ENCODE measurements at places on chromosomes 7 and 10.

DNA sequence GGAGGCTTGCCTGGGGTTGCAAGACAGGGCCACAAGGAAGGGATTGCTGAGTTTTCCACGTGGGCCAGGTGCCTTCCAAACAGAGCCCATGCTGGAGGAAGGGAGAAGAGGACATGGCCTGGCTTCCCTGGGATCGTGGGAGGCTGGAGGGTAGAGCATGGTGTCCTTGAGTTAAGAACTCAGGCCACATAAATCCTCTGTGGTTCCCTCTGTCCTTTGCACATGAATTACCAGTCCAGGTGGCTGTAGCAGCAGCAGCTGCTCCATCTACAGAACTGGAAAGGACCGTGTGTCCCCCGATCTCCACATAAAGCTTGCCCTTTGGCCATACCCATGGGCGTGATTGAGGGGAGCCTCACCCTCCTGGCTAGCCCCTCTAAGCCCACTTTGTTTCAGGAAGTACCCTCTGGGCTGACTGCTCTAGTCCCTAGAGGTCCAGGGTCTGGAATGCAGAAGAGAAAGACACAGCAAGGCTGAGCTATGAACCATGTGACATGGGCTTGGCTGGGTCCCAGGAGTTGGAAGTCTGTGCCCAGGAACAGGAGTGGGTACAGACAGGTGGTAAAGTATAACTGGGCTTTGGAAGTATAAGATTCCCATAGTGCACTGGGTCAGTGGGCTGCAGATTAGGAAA lies 84.9 kb downstream of the C10orf105 start:
- no peak for DNase-seq

GRCh38 chr7:20351901-20352300 lies 21.2 kb downstream of the ITGB8 start:
- DNase-seq, result no peak

DNA sequence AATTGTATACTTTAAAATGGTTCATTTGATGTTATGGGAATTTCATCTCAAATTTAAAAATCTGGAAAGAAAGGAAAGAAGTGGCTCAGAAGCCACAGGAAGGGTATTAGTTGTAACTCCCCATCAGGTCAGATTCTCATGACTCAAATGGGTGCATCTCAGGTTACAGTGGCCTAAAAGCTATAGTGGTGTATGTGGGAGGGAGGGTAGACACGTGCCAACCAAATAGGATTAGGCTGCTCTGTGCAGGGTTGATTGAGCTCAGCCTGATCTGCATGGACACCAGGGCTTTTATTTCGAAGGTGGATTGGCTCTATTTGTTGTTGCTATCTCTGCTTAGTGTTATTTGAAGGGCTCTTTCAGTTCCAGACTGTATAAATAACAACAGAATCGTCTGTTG lies 121.5 kb upstream of the PRR15 start:
- no peak for DNase-seq

- DNase-seq, result no peak
These were observed 10.7 kb downstream of the HIP1 start for GRCh38 chr7:75727881-75728593.

DNA sequence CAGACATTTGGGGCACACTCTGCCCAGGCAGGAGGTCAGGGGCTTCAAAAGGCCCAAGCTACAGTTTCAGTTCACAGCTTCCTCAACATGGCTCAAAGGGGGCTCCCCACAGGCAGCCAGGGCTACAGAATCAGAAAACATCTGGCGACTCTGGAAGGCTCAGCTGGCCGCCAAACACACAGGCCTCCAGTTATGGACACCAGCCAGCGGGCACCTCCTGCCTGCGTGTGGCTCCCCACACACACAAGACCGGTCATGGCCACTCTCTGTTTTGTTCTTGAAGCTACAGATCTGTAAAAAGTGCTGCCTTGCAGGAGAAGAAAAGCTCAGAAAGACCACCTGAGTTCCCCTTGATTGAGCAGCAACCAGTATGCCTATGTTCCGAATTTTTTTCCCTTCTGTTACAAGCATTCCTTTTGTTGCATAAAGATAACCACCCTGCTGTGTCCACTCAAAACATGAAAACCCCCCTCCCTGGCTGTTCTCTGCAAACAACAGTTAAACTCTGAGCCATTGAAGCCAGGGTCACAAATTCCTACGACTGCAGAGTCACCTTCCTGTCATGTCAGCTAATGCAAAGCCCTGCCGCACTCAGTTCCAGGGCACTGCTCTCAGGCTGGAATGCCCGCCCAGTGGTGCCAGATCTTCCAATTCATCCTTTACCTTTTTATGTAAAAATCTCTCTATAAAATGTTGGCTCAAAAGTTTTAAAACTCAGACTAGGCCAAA lies 33.6 kb downstream of the VSTM4 start:
- DNase-seq, result no peak

DNA sequence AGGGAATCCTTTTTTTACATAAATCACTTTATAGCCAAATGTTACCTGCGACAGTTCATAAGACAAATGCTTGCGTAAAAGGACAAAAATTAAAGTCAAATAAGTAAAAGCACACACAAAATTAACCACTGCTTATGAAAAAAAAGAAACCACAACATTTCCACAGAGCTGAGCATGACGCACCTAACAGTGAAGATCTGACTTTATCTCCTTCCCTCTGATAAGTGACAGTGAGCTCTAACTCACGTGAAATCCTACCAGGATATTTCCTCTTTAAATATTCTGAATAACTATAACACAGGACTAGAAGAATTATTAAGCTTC lies 225.5 kb downstream of the SFMBT2 start:
- peak; percentile 4 for DNase-seq

DNA sequence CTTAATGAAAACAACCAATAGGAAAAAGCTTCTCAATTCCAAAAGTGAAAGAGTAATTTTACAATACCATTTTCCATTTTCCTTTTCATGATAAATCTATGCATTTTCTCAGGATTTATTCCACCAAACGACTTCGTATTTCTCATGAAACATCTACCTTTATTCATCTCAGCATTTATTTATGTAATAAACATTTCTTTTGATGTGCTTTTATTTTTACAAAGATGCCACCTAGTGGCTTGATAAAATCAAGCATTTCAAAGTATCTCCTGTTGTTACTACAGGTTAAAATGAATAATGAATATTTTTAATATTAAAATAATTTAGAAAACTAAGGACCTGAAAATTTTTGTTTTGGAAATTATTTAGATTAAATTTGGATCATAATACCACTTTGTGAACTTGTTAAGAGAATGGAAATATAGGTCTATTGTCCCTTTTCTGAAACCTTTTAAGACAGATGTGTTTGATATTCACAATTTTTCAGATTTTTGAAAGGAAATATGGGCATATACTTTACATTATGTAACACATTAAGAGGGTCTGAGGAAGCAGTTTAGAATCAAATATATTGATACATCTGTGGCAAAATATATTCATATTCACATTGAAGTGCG lies 2.7 kb upstream of the IQUB start:
- DNase-seq, result no peak

DNA sequence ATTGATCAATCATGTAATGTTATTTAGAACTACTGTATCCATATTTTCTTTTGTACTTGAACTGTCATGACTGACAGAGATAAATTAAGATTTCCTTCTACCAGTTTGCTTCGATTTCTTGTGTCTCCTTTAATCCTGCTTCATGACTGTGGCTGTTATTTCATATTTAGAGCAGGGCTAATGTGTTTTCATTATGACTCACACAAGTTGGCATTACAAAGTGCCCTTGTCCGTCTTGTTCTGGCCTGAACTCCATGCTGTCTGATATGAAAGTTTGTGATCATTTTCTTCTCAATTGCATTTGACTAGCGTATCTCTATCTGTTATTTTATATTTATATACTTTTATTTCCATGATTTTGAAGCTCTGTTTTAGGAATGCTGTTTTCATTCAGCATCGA lies 344.1 kb upstream of the PRKCQ start:
- no peak for DNase-seq

- DNase-seq, result no peak
These were observed 26.6 kb downstream of the FAM3C start for GRCh38 chr7:121369462-121369861.

DNA sequence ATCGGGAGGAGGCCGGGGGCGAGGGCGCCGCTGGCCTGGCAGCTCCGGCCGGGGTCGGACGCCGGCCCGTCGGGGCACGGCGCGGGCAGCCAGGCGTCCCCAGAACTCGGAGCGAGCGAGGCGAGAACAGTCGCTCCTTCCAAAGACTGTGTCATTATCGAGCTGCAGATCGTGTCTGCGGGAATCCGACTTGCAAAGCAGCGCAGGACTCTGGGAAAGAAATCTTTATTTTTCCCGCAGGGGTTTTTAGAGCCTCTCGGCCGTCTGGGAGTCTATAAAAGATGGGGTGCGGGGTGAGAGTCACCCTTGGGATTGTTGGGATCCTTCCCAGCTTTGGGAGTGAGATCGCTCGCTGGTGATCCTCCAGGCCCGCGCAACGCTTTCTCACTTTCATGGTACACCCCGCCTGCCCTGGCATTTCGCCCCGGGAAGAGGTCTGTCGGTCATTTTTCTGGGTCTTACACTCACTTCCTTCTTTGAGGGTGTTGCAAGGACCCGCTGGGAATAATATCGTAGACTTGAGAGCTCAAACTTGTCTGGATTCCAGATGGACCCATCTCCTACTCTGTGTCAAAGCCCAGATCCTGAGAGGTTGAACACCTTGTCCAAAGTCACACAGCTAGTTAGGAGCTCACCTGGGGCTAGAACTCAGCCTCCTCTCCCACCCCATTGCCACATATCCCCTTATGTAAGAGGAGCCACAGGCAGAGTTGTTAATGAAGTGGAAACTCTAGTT lies 1.0 kb downstream of the UBTD1 start:
- DNase-seq, result no peak

- DNase-seq, result no peak
These were observed 80.8 kb downstream of the OSBPL3 start for GRCh38 chr7:24899161-24899560.

GRCh38 chr7:116024826-116025809 lies 5.4 kb downstream of the TFEC start:
- peak; percentile 12 for DNase-seq

GRCh38 chr7:112286250-112287086 lies 80.0 kb downstream of the ZNF277 start:
- no peak for DNase-seq

- DNase-seq, result no peak
These were observed 260.9 kb downstream of the SLC25A13 start for GRCh38 chr7:96061009-96061408.

GRCh38 chr7:125061776-125062397 lies 132.3 kb upstream of the POT1 start:
- DNase-seq, result no peak

GRCh38 chr7:70580161-70580560 lies 551.8 kb upstream of the GALNT17 start:
- DNase-seq, result no peak

- DNase-seq, result peak; percentile 5
These were observed 18.0 kb downstream of the ADAP1 start for GRCh38 chr7:936386-937054.

- no peak for DNase-seq
These were observed 1.1 kb downstream of the TET1 start for GRCh38 chr10:68560943-68561864.

GRCh38 chr10:52020702-52021101 lies 293.4 kb upstream of the DKK1 start:
- no peak for DNase-seq

DNA sequence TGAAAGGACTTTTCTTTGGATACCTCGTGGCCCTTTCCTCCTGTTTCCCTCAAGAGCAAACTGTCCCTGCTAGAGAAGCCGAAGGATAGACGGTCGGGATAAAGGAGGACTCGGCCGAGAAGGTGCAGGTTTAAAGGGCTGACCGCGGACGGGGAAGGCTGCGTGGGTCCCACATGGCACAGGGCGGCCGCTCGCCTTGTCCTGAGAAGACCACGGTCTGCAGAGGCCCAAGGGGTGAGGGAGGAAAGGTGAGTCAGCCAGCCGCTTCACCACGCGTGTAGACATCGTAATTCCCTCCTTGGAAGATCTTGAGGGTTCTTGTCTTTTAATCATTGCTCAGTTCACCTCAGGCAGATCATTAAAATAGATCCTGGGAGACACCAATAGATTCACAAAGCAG lies 253.8 kb downstream of the DPP6 start:
- no peak for DNase-seq

DNA sequence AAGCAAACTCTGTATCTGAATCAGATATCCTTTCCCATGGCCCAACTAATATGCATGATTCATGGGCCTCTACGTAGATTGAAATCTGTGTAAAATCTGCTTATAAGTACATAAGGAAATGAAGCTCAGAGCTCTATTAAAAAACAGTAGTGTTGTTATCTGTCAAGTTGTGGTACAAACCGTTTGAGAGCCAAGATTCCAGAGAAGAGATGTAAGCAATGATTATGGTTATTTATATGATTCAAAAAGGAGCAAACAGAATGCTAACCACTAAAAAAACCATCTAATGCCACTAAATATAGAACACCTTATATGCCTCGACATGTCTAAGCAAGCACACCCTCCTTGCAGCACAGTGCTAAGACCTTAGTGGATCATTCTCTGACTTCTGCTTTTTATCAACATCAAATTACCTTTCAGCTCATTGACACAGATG lies 26.6 kb downstream of the RPP38 start:
- DNase-seq, result no peak

DNA sequence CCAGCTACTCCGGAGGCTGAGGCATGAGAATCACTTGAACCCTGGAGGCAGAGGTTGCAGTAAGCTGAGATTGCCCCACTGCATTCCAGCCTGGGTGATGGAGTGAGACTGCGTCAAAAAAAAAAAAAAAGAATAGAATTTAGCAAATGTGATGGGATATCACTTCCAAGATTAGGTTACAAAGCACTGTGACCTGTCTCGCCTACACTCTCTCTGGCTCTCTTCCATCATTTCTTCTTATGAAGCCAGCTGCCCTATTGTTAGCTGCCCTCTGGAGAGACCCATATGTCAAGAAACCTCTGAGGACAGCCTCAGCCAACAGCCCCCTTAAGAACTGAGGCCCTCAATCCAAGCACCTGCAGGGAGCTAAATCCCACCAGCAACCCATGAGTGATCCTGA lies 28.2 kb downstream of the ARHGAP21 start:
- DNase-seq, result no peak

- no peak for DNase-seq
These were observed 18.9 kb downstream of the OTUD1 start for GRCh38 chr10:23457632-23458417.

DNA sequence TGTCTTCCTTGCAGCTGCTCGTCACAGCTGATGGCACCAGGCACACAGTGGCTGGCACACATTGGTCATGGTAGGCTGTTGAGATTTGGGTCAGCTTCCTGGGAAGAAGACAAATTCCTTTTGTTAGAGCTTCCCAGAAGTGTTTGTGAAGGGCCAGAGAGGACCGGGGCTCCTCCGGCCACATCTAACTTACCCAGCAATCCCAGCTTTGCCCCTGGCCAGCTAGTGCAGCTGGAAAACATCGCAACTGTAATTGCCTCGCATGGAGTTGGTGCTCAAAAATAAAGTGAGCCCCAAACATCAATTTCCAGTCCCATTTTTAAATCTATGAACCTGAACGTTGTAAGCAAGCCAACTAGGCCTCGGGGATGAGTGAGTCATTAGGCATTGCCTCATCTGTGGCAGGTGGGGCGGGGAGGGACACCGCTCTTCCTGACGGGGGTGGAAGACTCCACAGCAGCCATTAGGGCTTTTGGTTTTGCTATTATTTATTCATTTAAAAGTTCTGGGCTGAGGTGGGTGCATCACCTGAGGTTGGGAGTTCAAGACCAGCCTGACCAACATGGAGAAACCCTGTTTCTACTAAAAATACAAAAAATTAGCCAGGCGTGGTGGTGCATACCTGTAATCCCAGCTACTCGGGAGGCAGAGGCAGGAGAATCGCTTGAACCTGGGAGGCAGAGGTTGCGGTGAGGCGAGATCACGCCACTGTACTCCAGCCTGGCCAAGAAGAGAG lies 12.4 kb downstream of the CPA5 start:
- DNase-seq, result no peak

Measured in SIG-M5 (cell line).